ENCODE measurements at places on chromosomes 6 and 20. TPM values are rescaled to one million over a fixed set of nuclear protein-coding genes. Genes with fewer than 3 reads are reported as not detected.

DNA sequence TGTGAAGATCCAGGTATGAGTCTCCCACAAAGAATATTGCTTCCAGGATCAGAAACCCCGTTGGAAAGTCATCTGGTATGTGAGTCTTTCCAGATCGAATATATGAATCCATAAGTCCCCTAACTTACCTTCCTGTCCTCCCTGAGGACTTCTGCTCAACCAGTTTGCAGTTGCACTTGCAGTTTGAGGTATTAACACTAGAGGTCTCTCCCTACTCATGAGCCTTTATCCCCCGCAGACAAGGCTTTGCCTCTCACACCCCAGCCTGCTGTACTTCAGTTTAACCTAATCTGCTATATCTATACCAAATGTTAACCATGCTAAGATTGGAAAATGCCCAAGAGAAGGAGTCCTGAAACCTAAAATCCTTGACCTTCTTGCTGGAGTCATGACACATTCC, 135.3 kb upstream of the DEFB112 start:
- no peak for DNase-seq

The CFAP206 gene
- total RNA-seq = 1.9 TPM

DNA sequence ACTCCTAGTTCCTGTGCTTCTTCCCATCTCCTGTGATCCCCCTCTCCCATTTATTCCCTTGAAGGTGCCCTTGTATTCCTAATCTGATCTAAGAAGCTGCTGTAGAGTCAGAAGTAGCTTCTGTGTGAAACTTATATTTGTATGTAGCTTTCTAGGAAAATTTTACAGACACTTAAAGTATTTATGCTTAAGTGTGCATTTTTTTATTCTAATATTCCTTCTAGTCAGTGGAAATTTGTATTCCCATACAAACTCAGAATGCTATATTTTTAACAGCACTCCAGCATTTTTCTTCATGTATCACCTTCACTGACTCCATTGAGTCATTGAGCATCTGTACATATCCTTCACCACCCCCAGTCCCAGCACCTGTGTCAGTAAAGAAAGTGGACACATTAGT, 12.7 kb downstream of the ZKSCAN8 start:
- no peak for DNase-seq

GRCh38 chr6:99711302-99711701, 104.7 kb downstream of the PRDM13 start:
- DNase-seq = no peak

DNA sequence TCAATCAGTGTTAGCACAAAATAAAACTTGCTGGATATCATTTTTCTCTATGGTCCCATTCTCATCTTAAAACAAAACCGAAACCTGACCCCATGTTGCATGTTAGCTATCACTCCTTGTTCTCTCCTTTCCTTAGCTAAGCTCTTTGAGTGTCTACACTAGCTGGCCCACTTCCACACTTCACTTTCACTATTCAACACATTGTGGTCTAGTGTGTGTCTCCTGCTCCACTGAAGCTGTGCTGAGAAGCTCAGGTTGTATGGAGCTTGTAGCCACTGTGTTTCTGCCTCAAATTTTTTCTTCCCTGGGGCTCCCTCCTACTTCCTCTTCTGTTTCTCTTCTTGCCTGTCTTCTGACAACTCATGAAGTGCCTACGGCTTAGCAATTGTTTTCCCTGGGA, 223.0 kb downstream of the NKAIN2 start:
- DNase-seq = no peak

GRCh38 chr6:149492798-149493343, 8.1 kb upstream of the ZC3H12D start:
- DNase-seq = no peak

- peak; percentile 39 for DNase-seq
Observed at GRCh38 chr6:106981926-106982325, 7.4 kb upstream of the CD24 start.

DNA sequence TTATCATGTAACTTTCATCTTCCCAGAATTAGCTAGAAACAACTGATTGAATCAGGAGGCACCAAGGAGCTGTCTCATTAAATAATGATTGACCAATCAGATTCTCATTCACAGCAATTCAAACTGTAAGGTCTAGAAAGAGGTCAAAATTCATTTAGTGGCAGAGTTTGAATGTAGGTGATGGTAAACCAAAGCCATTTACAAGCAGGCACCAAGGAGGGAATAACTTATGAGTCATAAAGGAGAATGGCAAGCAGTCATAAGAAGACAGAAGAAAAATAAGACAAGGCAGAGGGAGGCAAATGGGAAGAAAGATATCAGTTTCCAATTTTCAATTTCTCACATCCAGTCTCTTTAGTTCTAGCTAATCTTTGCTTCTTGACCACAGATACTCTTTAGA, 52.9 kb upstream of the DEFB112 start:
- DNase-seq = no peak

DNA sequence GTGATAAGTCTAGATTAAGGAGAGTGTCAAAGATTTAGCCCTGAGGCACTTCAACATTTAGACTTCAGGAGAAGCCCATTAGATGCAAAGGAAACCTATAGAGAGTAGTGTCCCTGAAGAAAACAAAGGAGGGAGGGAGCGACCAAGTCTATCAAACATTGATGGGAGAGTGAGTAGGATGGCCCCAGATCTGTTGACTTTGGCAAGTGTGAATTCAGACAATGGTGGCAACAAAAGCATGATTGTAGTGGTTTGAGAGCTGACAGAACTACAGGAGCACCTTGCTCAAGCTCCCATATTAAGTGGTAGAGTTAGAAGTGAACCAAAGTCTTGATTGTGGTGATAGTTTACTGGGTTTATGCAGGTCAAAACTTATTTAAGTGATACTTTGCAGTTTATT, 979 bp upstream of the ABCF1 start:
- DNase-seq = no peak

DNA sequence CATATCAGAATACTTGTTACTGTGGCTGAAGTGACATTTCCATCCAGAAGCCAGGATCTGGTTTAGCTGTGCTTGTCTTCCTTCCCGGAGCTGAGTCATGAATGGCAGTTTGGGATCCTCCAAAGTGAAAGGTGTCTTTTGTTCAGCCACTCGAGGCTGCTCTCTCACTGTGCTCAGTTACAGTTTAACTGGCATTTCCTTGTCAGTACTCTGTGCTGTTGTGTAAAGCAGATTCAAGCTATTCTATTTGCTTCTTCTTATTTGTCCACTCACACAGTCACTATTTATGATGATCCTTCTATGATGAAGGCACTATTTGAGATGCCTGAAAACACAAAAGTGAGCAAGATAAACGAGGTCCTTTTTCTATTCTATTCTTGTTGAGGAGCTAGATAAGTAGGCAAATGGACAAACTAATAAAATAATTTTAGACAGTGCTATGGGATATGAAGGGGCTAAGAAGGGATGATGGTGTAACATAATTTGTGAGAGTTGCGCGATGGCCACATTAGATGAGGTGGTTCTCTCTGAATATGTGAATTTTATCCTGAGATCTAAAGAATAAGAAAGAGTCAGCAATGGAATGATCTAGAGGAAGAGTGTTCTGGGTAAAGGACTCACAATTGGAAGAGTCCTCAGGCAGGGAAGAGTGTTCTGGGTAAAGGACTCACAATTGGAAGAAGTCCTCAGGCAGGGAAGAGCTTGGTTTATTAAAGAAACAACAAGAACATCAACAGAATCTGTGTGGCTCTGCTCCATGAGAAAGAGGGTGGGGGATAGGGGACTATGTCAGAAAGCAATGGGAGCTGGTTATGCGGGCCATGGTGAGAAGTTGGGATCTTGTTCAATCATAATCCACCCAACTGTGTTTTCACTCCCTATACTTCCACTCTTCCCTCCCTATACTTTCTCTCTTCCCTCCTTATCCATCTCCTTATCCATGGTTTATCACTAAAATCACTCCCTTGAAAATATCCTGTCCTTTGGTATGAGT, 40.1 kb downstream of the CYP24A1 start:
- peak; percentile 64 for DNase-seq

The ID1 gene
- 780 TPM for total RNA-seq

The CGA gene
- total RNA-seq = 6.3 TPM

The RFX6 gene
- total RNA-seq = not detected

- DNase-seq = no peak
Observed at GRCh38 chr6:55034752-55035151, 139.6 kb upstream of the HCRTR2 start.

The HLA-DRB5 gene
- not detected for total RNA-seq

DNA sequence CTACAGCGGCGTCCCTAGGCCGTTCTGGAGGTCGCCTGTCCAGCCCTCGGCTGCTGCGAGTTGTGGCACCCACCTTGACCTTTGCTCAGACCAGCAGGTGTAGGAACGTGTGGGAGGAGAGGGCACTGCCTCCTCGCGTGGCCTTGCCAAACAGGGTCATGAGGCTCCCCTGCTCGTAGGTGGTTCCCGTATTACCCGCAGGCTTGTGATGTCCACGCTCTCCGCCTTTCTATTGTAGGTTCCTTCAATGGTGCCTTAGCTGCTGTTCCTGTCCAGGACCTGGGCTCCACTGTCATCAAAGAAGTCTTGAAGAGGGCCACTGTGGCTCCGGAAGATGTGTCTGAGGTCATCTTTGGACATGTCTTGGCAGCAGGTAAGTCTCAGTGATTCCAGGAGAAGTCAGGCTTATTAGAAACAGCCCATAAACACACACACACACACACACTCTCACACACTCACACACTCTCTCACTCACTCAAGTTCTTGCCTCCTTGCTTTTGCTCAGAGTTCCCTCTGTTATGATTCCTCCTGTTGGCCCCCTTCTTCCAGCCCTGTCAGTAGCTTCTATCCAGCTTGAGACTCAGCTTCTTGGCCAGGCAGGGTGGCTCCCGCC, 942 bp downstream of the ACAT2 start:
- DNase-seq = peak; percentile 23

DNA sequence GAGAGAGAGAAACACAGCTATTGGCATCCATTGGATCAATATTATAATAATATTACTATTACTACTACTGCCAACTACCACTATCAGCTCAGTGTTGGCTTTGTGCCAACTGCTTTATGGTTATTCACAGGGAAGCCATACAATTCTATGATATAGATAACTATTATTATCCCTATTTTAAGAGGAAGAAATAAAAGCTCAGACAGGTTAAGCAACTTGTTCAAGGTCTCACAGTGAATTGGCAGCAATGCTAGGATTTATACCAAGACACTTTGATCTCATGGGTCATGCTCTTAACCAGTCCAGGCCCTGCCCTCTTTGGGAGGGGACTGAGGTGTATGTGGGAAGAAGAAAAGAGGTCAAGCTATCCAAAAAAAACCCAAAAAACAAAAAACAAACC, 82.0 kb upstream of the TRAF3IP2 start:
- DNase-seq = no peak
